Colonic mucosa (tissue), 4 donors: ENCODE measurements at places on chromosomes 7 and 10.

GRCh38 chr10:31219306-31219705 lies 99.7 kb upstream of the ZEB1 start:
- no peak for DNase-seq

DNA sequence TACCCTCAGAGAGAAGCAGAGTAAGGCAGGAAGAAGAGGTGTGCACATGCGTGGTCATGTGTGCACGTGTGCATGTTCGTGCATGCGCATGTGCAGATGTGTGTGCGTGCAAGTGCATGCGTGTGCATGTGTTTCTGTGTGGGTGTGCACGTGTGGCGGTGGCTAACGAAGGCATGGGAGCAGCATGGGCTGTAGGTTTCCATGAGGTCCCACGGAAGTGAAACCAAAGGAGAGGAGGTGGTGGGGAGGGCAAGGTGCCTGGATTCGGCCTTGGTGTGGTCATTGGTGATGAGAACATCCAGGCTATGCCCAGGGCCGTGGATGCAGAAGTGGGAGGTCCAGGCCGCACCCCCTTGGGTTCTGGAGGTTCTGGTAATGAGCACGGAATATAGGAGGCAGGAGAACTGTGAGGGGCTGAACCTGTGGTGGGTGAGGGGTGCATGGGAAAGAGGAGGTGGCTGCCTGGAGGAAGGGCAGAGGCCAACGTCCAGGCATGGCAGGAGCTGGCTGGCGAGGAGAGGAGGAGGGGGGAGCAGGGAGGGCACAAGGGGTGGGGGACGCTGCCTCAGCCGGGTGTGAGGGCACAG lies 2.4 kb upstream of the INPP5A start:
- no peak for DNase-seq

DNA sequence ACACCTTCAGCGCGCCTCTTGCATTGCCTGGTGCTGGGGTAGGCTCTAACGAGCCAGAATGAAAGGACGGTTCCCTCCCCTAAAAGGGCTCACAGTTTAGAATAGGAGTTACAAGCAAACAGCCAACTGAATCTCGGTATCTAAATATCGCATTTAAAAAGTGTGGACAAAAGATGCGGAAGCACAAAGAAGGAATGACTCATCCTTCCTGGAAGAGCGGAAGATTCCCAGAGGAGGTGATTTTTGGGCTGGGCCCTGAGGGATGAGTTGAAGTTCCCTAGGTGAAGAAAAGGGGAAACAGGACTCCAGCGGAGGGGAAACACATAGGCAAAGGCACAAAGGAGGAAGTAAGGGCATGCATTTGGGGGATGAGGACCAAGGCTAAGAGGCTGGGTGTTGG lies 29.9 kb downstream of the SRRM3 start:
- DNase-seq = no peak

GRCh38 chr10:118621304-118621942 lies 26.0 kb upstream of the PRLHR start:
- DNase-seq = no peak

GRCh38 chr10:32981760-32982159 lies 23.7 kb upstream of the ITGB1 start:
- peak; percentile 79 for DNase-seq

GRCh38 chr7:126211875-126212274 lies 1040.9 kb downstream of the GRM8 start:
- no peak for DNase-seq

DNA sequence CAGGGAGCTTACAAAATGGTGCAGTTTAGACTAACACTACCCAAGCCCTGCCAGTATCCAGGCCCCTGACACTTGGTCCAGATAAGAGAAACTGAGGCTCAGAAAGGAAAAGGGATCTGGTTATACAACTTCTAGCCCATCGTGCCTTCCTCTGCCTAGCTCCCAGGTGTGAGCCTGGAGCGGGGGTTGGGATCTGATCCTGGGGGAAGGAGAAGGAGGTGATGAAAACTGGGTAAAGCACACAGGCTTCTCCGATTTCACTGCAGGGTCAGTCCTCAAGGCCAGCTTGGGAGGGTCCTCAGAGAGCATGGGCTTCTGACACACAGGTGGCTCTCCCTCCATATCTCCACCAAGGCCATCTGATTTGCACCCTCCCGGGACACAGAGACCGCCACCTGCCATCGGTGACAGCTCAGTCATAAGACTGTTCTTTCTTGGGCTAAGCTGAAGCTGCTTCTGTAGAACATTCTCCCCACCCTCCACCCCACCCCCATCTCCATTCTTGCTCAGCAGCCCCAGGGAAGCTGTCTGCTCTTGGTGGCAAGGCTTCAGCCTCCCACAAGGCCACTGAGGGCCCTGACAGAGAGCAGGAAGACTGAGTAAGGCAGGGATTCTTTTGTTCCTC lies 16.4 kb downstream of the SRRM3 start:
- DNase-seq = no peak

DNA sequence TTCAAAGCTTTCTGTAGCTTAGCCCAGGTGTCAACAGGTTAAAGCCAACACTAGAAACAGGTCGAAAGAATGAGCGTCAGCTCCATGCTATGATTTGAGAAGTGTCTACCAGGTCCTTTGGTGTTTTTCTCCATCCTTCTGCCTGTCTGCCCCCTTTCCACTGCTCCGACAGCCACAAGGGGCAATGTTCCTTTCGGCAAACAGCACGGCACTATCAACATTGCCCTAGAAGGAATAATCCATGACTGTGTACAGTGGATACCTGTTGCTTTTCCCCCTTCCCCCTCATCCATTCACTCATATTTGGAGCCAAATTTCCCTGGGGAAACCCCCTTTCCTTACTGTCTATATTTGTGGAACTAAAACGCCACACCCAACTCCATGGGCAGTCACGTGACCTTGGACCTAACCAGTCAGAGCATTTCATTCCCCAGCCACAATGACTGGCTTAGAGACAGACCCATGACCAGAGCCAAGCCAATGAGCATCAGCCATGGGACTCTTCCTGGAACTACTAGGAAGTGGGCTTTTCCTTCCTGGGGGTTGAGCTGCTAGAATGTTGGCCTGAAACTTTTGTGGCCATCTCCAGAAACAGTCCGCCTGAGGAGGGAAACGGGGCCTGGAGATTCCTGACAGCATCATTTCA lies 51.5 kb downstream of the AFAP1L2 start:
- DNase-seq = no peak

DNA sequence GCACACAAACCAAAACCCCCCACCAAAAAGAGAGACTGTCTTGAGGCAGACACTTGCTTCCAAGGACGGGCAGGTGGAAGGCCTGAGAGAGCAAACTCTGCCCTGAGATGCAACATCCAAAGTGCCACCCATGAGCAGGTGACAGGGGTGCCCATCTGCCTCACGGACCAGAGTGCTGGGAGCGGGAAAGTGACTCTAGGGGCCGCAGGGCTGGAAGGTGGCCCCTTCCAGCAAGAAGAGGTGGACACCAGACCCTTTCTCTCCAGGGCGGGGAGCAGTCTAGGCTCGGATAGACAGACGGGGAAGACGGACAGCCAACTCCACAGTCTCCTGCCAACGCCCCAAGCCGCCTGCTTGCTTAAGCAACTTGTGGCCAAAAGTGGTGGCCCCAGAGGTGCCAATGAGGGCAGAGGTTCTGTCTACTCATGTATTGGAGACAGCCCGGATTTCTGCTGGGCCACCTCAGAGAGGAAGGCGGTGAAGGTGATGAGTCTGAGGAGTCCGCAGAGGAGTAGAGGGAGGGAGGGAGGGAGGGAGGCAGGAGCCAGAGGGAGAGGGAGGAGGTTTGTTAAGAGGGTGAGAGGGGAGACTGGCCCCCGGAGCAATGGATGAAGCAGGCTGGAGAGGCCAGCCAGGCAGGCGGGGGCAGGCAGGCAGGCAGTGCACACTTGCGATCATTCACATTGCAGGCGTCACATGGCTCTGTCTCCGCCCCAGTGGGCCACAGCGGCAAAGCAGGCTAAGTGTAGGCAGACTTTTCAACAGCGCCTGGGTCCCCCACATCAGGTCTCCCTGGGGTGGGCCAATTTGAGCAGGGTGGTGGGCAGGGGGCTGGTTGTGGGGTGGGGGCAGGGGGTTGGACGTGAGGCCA lies 65.6 kb downstream of the SLC29A4 start:
- DNase-seq = no peak
